ENCODE measurements at places on chromosomes 2 and 18.

DNA sequence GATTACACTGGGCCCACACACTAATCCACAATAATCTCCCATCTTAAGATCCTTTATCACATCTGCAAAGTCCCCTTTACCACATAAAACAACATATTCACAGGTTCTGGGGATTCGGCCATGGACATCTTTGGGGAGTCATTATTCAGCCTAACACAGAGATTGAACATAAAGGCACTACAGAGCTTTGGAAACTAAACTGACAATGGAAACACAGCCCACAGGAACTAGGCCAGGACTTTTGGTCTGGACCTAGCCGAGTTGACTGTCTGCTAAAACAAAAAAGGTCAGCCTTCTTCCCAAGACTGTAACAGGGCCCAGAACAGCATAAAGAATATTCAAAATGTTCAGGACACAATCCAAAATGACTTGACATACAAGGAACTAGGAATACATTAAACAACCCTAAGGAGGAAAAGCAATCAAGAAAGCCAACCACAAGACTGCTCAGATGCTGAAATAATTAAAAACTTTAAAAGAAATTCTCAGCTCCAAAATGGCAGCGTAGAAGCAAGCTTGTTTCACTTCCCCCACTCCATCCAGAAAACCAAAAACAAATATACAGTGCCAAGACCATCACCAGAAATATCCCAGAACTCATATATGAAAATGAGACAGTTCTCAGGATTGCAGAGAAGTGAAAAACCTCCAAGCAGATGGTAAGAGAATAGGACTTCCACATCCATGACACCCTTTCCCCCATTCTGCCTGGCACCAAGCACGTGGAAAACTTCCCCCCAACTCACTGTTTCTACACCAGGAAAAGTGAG is 207.8 kb downstream of the ATAD2B start:
- DNase-seq: no peak

DNA sequence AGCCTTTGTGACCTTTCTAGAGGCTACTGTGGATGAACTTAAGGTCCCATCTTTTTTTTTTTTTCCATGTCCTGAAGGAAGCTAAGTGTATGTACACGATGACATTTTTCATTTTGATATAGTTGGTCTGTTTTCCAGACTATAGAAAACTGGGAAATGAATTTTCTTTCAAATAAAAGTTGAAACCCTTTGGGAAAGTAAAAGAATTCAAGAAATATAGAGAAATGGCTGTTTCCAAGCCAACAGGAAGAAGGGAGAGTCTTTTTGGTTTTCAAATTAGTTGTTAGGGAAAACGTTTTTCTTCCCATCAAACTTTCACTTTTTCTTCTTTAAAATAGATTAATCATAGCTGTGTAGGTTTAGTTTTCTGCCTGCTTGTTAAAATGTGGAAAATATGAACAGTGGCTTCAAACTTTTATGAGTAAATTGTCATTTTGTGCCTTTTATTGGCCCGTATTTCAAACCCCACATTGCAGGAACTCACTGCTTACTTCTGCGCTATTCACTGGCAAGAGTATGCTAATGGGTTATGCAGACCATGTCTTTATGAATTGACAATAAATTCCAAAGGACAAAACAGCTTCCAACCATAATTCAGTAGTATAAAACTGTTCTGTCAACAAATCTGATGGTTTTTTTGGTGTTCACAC is 27.7 kb upstream of the LYPD1 start:
- DNase-seq: no peak

DNA sequence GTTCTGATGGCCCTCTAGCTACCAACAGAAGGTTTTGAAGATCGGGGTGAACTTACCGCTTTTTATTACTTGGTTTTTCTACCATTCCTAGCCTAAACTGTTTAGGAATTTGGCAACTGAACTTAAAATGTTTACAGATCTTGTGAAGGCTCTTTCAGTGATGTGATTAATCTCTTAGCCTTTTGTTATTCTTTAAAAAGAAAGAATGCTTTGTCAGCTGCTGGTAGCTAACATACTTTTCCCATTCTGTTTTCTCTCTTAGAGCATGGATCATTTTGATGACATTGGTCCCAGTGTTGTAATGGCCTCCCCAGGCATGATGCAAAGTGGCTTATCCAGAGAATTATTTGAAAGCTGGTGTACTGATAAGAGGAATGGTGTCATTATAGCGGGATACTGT is 18.1 kb downstream of the CPSF3 start:
- DNase-seq: no peak

GRCh38 chr2:241851325-241852115 is 7.2 kb downstream of the PDCD1 start:
- DNase-seq: no peak

DNA sequence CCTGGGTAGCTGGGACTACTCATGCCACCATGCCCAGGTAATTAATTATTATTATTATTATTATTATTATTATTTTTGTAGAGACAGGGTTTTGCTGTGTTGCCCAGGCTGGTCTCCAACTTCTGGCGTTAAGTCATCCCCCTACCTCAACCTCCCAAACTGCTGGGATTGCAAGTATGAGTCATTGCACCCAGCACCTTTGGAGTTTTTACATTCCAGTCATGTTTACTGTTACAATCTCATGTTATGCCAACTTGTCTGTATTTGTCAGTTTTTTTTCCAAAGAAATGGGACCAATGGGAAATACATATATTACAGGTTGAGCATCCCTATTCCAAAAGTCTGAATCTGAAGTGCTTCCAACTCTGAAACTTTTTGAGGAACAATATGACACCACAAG is 903.8 kb downstream of the SLC4A3 start:
- no peak for DNase-seq

DNA sequence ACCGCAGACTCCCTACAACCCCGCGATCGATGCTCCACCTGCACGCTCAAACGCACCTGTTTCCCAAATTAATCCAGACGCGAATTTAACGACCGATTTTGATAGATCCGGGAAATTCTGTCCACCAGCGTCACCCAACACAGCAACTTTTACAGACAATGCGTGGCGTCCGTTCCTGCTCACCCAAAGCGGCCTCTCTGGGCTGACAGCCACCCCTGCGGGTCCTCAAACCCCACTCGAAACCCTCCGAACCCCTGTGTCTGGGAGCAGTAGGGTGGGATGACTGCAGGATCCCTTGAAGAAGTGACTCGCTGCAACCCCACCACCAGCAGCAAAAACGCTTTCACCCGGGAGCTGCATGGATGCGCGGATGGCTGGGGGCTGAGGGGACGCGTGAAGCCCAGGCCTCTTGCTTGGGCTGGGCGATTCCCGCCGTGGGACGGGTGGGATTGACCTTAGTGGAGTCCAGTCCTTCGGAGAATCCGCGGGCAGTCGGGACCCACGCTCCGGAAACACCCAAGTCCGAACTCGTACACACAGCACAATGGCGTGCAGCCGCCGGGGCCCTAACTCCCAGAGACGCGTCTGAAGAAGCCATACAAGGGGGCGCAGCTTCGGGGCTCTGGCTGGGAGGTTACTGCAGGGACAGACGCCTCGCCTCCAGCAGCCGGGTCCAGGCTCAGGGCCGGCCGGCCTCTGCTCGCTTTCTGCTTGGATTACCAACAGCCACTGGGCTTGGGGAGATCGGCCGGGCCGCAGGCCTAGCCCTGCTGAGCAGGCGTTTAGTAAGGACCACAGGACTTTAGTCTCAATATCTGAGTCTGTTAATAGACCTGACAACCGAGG is 31.1 kb upstream of the ATP6V1B1 start:
- DNase-seq: no peak

DNA sequence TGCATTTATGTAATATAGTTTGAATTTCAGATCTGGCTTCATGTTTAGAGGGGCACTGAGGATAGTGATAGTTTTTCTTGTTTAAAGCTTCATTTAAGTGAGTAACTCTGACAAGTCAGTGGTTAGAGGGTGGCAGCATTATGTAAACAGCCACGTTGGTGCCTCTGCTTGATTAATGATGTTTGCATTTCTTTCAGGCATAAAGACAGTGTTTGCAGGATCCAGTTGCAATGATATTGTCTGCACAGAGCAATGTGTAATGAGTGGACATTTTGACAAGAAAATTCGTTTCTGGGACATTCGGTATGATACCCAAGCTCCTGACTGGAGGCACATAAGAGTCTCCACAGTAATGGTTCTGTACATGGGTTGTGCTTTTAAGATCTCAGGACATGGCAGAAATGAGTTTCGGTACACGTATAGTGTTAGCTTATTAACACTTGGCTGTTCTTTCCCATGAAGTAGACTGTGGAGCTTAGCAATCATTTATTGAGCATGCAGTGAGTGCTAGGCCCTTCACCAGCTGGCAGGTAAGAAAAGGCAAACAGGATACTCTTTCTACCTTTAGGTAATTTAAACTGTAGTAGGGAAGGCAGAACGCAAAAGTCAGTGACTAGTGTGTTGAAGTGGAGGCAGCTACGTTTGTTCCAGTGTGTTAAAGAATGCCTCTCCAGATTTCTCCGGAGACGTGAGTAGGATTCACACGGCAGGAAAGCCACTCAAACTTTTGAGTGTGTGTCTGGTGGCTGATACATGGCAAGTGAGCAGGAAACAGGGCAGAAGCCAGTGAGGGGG is 17.4 kb upstream of the SAG start:
- no peak for DNase-seq

GRCh38 chr2:121570036-121570666 is 39.5 kb downstream of the RNU4ATAC start:
- DNase-seq: no peak

GRCh38 chr2:241794250-241794823 is 14.7 kb upstream of the NEU4 start:
- no peak for DNase-seq

GRCh38 chr2:67259556-67260342 is 137.4 kb upstream of the ETAA1 start:
- DNase-seq: no peak

- no peak for DNase-seq
Measured at GRCh38 chr2:11624893-11625292, 45.1 kb downstream of the NTSR2 start.

DNA sequence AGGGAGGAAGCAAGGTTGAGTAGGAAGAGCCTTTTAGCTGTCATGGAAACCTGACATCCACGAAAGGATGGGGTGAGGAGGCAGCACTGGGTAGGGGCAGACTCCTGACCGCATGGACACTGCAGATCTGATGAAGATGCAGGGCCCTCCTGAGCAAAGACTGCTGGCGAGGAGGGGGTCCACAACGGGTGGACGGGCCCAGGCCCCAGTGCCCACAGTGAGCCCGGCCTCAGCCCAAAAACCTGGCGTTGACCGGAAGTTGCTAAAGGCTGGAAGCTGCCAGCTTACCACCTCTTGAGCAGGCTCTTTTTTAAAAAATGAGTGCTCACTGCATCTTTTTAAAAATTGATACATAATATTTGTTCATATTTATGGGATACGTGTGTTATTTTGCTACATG is 247.3 kb downstream of the SH3BP4 start:
- DNase-seq: no peak

DNA sequence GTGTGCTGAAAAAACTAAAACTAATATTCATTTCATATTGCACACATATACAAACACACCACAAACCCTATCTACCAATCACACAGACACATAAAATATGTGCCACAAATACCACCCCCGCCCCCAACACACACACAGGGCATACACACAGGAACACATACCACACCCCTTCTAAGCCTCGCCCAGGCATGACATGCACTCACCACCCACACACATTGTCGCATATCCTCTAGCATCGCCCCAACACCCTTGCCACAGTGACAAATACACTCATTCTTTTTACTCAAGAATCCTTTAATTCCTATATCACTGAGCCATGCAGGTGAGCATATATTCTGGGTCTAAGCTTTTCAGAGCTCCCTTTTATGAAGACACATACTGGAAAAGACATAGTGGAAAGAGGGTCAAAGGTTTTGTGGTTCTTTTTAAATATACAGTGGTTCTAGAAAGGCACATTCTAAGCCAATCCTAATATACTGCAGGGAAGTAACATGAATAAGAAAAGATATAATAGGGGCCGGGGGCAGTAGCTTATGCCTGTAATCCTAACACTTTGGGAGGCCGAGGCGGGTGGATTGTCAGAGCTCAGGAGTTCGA is 24.5 kb upstream of the LCLAT1 start:
- peak; percentile 39 for DNase-seq

GRCh38 chr2:36137612-36138011 is 218.0 kb upstream of the CRIM1 start:
- DNase-seq: no peak

DNA sequence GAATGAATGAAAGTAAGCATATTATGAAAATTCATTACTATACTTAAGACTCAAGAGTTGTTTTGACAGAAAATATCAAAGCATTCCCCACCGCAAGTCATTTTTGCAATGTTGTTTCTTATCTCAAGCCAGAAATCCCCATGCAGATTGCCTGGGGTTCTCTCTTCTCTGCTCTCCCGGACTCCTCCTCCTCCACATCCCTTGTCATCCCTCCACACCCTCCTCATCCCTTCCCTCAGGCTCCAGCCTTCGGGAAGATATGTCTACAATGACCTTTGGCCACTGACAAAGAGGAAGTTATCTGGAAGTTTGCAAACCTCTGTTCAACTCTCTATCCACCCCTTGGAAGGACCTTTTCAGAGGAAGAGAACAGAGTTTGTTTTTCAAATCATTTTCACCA is 11.9 kb downstream of the TFCP2L1 start:
- DNase-seq: no peak

DNA sequence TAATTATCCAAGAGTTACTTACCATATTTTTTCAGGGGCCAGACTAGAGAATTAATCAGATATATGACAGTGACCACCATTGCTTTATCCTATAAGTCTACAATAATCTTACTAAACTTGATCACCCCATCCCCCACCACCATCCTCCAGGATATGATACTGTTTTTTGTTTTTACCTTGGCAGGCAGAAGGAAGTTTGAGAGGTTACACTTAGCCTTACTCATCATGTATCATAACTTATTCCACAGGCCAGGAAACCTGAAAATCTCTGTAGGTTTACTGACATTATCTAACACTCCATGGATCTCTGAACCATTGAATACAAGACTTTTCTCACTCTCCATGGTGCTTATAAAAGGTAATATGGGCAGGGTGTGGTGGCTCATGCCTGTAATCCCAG is 602.7 kb downstream of the KCNJ3 start:
- no peak for DNase-seq

DNA sequence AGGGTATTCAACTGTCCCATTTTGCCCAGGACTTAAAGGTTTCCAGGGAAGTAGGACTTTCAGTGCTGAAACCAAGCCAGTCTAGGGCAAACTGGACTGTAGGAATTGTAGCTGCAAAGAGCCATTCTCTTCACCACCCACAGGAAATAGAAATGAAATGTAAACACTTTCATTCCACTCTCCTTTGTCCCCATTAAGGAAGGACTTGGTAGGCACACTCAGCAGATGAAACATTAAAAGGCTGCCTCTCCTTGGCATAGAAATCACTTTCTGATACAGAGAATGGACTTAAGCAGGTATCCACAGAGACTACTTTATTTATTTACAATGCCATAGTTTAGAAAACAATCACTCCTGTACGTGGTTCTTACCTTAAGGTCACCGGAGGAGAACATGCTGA is 102.9 kb upstream of the CCDC195 start:
- DNase-seq: no peak

- DNase-seq: no peak
Measured at GRCh38 chr2:165793161-165793778, 777 bp downstream of the GALNT3 start.

GRCh38 chr2:100857341-100857740 is 37.4 kb downstream of the NPAS2 start:
- DNase-seq: no peak

GRCh38 chr2:168699844-168700417 is 102.5 kb upstream of the NOSTRIN start:
- DNase-seq: no peak

- no peak for DNase-seq
Measured at GRCh38 chr2:30315391-30316063, 84.2 kb downstream of the LBH start.

- no peak for DNase-seq
Measured at GRCh38 chr2:11710210-11710609, 36.2 kb upstream of the LPIN1 start.

GRCh38 chr2:179444056-179444455 is 179.4 kb upstream of the SESTD1 start:
- no peak for DNase-seq

Measured in stimulated activated CD8-positive, alpha-beta memory T cell treated with anti-CD3 and anti-CD28 coated beads, Interleukin-15, amount 100 ng/mL, for 24 hours (primary cell).